ENCODE measurements at places on chromosomes 11 and 22. TPM values are rescaled to one million over a fixed set of nuclear protein-coding genes. Genes with fewer than 3 reads are reported as not detected.

- DNase-seq = no peak
Measured at GRCh38 chr22:46364341-46365165, 29.0 kb downstream of the TRMU start.

DNA sequence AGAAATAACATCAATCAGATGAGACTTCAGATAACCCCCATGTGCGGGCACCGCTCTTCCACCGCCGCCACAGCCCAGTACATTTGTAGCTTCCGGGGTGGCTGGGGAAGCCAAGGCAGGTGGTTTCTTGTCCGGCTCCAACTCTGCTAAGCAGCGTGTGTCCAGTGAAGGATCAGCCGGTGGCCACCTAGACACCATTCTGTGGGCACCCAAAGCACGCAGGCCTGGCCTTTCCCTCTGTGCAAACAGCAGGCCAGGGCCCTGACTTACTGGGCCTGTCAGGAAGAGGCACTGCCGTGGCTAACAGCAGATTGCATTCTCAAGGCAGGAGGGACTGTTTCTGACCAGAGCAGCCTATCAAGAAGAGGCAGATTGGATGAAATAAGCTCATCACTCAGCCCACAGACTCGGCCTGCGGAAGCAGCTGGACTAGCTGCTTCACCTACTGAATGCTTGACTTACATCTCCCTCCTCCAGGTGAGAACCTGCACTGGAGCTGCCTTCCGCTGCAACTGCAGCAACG, 74.8 kb downstream of the ETS1 start:
- peak; percentile 62 for DNase-seq

DNA sequence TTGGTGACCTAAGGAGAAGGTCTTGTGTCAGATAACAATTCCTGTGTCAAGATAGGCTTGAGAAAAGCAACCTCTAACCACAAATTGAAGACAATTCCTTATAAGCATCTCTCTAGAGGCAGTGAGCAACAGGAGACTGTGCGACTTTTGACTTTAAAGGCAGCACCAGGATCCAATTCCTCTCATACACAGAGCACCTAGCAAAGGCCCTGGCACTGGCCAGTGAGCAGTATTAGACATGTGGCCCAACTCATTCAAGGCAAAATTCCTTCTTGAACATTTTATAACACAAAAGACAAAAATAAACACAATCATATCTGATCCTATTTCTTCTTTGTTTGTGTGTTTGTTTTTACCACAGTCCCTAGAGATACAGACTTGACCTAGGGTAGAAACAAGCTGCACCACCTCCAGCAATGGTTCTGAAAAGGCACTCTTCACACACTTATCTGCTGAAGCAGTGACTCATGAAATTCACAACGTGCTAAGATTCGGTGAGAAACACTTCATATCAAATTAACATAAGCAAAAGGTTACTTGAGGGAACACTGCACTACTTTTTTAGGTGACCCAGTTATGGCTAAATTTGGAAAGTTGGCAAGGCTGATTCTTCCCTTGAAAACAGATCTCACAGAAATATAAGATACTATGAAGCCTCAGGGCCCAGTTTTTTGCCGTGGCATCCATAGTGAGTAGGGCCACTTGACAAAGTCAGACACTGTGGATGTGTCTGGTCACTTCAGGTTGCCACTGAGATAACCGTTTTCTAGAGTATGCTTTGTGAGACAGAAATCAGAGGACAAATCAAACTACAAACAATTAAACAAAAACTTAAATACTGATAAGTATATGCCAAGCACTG, 1018.9 kb downstream of the DLG2 start:
- no peak for DNase-seq

- no peak for DNase-seq
Measured at GRCh38 chr11:35160246-35160824, 21.4 kb downstream of the CD44 start.

DNA sequence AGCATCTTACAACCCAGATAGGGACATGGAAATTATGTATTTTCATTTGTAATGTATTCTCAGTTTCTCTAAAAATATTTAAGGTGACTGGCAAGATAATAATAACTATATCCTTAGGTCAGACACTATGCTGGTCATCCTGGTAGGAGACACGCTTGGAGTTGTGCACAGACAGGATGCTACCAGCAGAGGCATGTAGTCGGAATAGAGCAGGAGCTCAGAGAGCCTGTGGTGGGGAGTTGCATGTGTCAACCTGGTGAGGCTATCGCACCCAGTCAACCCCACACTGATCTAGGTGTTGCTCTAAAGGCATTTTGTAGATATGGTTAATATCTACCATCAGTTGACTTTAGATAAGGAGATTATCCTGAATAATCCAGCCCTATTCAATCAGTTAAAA, 318.5 kb downstream of the MIAT start:
- no peak for DNase-seq

PLAAT5 gene
- polyA plus RNA-seq = not detected

- no peak for DNase-seq
Measured at GRCh38 chr11:46216019-46216764, 61.3 kb upstream of the CREB3L1 start.

DNA sequence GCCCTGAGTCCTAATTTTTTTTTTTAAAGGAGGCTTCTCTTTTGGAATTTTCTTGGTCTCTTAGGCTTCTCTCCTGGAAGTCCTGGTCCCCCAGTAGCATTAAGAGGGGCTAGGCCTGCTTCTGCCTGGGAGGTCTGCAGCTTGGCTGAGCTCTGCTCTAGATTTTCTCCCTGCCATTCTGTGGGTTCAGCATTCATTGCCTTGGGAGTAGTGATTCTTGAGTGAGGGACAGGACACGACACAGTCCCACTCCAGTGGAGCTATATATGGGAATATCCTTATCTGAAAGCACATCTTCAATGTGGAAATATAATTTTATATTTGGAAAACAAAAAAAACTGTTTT, 3.7 kb downstream of the IGSF22 start:
- no peak for DNase-seq

DNA sequence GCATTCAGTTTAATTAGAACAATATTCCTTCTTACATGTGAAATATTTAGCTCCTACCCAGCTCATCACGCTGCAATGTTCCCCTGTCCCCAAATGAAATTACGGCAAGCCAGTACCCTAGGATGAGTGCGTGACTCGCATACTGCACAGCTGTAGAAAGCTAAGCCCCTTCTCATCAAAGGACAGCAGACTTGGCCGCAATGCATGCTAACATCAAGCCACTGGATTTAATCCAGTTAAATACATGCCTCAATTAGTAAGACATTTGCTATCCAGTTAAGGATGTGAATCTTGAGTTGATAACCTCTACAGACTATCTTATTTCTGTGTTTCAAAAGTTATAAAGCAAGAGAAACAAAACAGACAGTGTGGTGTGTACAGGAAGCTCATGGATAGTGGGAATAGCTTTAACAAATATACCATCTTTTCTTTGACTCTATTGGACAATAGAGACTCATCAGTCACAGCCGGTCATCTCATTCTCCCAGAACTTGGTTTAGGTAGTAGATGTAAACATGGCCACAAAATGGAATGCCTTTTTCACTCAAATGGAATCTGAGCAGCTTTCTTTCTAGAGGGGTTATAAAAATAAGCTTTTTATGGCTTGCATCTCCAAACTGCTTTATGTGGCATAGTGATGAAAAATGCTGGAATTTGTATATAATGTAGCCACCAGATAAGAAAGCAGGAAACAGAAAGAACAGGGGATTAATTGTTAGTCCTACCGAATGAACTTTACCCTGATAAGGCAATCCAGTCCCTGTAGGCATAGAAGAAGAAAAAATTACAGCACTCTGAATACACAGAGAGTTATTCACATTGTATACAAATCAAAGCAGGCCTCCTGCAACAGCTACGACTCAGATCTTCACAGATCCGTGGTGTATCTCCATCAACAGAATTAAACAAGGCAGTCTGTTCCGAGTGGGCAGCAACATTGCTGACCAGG, 224.1 kb downstream of the CADM1 start:
- DNase-seq = no peak

CCDC116 gene
- not detected for polyA plus RNA-seq

GRCh38 chr11:80650966-80651365, 1210.1 kb upstream of the TENM4 start:
- DNase-seq = no peak

DNA sequence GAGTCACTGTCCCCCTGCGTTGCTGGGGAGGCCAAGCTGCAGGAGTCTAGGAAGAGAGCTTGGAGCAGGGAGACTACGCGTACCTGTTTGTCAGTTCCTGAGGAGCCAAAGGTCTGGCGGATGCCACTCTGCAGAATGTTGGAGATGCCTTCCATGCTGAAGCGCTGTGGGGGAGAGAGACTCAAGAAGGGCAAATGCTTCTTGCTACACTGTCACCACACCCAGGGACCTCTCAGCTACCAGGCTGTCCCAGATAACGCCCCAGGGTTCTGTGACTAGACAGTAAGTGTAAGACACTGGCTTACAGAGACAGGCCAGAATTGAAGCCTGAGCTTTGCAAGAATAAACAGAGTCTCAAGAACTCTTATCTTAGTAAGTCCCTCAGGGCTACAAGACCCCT, 42.0 kb downstream of the FEZ1 start:
- DNase-seq = no peak

GRCh38 chr11:86574493-86575207, 97.8 kb downstream of the ME3 start:
- DNase-seq = no peak

DNA sequence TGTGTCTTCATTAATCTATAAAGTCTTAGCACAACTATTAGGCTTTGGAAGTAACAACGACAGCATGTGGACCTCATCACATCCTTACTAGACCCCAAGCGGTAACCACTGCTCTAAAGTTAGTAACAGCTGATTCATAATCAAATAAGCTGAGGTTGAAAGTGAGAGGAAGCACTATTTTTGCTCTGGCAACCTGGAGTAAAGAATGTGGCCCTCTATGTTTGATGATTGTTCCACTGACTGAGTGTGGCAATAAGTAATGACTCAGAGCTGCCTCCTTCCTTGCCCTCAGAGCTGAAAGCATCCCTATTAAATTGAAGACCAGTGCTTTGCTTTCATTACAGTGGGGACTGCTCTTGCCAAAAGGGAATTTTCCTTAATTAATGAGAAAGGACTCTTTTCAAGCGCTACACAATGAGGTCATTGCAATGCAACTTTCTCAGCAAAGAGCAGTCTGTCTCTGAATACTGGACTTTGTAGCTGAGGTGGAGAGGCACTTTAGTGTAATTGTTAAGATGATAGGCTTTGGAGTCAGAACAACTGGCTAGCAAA, 906.1 kb upstream of the RAG2 start:
- DNase-seq = no peak

GRCh38 chr11:3007404-3008010, 15.4 kb upstream of the NAP1L4 start:
- no peak for DNase-seq

GRCh38 chr22:30922151-30922611, 46.4 kb downstream of the MORC2 start:
- peak; percentile 79 for DNase-seq

TBX10 gene
- polyA plus RNA-seq = not detected

DNA sequence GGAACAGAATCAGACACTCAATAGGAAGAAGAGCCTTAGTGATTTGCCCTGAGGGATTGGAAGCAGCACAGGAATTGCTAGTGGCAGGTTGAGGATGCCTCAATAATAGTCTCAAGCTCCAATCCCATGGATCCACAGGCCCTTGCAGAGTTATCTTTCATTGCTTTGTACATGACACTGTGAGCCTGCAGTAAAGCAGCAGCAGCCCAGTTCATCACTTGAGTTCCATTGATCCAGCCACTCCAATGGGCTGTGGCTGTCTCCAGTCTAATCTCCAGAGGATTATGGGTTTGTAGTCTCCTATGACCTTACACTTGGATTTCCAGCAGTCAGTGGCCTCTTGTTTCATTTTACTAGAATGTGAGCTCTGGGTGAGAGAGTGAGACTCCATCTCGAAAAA, 45.4 kb downstream of the AAMDC start:
- DNase-seq = no peak

GRCh38 chr11:126808836-126809235, 191.7 kb downstream of the KIRREL3 start:
- no peak for DNase-seq

- no peak for DNase-seq
Measured at GRCh38 chr22:50408311-50408710, 65.2 kb downstream of the PPP6R2 start.

GRCh38 chr11:124445646-124446150, at the start of gene OR8B8:
OR8B8 (minus strand) TSS chr11:124445696; CDS start chr11:124441085, 4,611 bp downstream.
- DNase-seq = no peak

OOSP4A gene
- polyA plus RNA-seq = not detected

DNA sequence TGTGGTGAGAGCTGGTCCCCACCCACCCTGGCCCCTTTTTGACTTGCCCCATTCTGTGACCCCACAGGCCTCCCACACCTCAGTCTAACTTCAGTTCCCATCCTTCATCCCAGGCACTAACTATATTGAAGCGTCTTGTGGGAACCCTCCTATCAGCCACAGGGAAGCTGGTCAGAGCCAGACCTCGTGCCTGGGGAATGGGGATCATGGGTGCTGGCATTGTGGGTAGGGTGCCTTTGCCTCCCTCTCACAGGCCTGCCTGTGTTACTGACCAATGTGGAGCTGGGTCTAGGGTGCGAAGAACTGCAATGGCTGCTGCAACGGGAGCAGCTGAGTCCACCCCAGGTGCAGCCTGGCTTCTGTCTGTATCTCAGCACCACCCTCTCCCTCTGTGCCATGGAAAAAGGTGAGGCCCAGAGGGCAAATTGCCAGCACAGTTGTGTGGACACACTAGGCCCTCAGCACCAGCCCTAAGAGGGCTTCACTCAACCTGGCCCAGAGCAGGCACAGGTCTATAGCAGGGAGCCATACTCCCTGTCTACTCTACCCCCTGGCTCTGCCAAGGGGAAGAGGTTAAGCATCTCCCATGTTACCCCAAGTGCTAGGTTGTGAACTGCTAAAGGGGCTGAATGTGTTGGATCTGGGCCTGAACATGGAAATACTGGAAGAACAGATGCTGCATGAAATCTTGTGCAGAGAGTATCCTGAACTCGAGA, 37.3 kb downstream of the RRP8 start:
- no peak for DNase-seq

DNA sequence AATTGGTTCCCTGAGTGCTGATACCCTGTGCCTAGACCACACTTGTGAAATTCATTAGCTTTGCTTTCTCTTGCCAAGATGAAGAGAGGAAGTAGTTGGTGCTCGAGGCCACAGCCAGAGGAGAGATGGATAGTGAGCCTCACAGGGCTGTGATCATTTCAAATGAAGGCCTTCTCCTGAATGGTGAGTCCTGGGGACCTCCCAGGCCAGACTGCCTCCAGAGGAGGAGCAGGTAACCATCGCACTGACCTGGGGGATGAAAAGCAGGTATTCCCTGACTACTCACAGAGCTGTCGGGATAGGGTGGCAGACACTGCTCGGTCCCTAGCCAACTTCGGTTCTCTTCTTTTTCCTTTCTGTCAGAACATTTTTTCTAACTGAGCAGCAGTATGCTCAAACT, 4.8 kb upstream of the FXYD6 start:
- DNase-seq = no peak

Data from CD8-positive, alpha-beta memory T cell (primary cell).